ENCODE measurements at places on chromosomes 2 and 18.

DNA sequence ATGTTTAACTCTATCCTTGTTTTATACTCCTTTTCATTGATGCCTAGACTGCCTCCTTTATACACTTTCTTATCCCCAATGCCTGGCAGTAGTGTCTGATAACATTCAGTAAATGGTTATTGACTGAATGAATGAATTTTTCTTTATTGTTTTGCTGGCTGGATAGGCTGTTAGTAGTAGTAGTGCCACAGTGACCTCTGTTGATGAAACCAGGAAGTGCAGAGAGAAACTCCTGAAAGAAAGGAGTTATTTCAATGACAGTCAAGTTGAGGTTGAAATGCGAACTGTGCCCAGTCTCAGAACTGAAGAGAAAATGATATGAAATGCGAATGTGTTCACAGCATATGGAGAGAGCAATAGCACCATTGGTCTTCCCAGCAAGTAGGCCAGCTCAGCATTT lies 26.8 kb upstream of the SLC9A2 start:
- no peak for DNase-seq

DNA sequence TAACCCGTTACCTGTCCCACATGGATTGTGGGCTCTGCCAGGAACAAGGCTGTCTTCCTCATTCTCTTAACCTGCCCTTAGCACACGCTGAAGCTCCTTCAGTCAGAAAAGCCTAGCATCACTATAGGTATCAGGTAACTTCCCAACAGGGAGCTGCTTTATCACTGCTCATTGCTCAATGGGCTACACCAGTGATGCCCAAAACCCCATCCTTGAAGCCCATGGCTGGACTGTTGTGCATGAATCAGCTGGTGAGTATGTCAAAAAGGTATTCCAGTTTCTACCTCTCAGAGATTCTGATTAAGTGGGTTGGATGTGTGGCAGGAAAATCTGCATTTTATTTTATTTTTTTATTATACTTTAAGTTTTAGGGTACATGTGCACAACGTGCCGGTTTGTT lies 362.2 kb downstream of the LRATD1 start:
- no peak for DNase-seq

GRCh38 chr2:168705534-168706470 lies 96.6 kb upstream of the NOSTRIN start:
- no peak for DNase-seq

DNA sequence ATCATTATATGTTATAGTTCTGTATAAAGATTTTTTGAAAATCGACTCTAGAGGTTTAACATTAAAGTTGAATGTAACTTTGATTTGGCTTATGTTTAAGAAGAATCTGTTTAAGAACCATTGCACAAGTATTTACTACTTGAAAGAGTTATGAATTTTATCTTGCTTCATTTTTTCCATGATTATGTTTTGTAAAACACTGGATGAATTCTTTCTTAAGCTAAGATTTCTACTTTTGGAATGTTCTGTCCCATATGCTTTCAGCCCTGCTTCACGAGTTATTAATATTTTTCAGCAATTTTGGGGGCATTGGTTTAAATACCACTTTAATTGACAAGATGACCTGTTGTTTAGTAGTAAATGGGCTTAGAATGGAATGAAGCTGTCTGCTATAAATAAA lies 56.7 kb upstream of the STON1 start:
- no peak for DNase-seq

- no peak for DNase-seq
Measured at GRCh38 chr18:50268022-50268747, 1.9 kb upstream of the CFAP53 start.

GRCh38 chr2:19838616-19839015 lies 63.2 kb downstream of the TTC32 start:
- no peak for DNase-seq

- DNase-seq: no peak
Measured at GRCh38 chr2:132664096-132664495, 5.9 kb downstream of the LYPD1 start.

GRCh38 chr2:85799215-85799956 lies 45.6 kb downstream of the ATOH8 start:
- DNase-seq: no peak

DNA sequence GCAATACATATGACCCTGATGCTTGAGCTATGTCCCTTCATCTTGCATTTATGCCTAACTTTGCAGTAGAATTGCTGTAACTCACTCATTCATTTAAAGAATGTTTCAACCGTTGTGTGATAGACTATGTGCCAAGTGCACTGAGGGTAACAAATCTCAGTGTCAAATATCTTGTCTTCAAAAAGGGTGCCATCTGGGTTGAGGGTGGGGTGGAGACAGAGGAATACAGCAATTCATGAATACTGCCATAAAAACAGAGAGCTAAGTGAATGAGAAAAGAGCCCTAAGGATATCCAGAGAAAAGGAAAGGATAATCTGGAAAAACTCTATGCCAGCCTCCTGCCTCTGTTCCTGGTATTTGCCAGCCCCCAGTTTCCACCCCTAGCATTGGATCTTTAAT lies 1534.4 kb upstream of the PIK3C3 start:
- no peak for DNase-seq

DNA sequence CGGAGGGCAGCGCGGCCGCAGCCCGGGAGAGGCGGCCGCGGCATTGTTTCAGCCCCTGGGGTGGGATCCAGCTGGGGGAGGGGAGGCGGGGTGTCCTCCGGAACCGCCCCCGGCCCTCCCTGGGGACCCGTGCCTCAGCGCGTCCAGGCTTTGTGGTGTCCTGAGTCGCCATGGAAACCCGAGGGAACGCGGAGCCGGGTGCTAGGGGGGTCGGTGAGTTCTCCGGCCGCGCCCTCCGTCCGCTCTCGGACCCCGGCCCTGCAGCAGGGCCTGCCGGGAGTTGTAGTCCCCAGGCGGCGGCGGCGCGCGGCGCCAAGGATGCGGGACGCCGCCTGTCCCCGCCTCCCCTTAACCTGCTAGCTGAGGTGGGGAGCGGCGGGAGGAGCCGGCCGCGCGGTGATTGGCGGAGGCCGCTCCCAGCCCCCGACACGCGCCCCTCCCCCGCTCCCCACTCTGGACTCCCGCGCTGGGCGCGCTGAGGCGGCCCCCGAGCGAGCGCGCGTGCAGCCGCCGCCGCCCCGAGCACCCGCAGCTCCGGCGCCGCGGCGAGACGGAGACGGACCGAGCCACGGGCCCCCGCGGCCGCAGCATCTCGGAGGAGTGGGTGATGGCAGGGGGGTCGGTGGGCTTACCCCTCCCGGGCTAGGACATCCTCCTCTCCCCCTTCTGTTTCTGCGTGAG lies at the start of gene DPYSL5:
Gene DPYSL5, plus strand, starts transcription at position 478 of the 681 bp plus-strand sequence. CDS start 50,368 bp downstream, outside the sequence.
- peak; percentile 24 for DNase-seq

DNA sequence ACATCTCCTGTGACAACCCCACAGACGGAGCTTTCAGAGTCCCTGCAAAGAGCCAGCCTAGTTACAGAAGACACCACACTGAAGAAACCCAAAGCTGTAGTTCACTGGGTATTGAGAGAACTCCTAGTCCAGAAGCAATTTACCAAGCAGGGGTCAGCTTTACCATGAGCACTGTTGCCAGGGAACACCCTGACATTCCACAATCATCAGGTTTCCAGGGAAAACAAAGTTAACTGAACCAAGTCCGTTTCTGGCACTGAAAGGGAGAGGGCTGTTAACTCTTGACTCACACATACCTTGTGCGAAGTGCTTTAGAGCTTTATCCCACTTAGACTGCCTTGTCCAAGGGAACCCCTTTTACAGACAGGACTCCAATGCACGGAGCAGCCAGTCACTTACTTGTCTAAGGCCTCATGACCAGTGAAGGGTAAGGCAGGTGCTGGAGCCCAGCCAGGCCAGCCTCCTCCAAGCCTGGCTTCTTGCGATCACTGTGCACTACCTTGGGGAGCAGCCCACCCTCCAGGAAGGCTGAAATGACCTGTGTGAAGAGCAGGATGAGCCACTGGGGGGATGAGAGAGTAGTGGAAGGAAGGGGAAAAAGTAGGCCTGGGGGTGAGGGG lies 53.9 kb downstream of the REEP1 start:
- DNase-seq: no peak

DNA sequence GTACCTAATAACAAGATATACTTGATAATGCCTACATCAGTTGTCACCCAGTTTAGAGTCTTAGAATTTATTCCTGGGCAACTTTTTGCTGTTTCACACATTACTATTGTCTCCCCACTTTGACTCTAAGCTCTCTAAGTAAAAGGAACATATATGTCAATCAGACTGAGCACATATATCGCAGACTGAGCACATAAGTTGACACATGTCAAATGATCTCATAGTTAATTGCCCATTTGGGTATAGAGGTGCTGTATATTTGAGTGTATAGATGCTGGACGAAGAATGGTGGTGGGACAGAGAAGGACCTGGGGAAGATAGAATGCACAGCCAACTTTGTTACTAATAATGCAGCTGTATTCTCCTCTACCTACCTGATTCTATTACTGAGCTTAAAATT lies 746.0 kb upstream of the CDH2 start:
- DNase-seq: no peak

- DNase-seq: no peak
Measured at GRCh38 chr2:226488034-226488433, 311.6 kb downstream of the IRS1 start.

- no peak for DNase-seq
Measured at GRCh38 chr2:234102112-234102511, 51.6 kb downstream of the SPP2 start.

- no peak for DNase-seq
Measured at GRCh38 chr2:3192281-3192818, 185.3 kb downstream of the EIPR1 start.

DNA sequence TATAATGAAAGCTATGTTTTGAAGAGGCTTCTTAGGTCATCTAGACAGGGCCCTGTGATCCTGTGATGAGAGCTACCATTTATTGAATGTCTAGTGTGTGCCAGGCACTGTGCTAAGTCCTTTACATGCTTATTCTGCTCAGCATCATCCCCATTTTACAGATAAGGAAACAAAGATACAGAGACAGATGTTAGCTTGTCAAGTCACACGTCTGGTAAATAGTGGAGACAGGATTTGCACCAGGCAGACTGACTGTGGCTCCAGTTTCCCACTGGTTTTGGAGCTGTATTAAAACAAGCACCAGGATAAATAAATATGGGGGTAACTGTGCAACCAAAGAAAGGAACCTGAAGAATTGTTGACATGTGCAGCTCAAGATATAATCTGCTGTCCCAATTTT lies 19.2 kb upstream of the EML6 start:
- DNase-seq: no peak

DNA sequence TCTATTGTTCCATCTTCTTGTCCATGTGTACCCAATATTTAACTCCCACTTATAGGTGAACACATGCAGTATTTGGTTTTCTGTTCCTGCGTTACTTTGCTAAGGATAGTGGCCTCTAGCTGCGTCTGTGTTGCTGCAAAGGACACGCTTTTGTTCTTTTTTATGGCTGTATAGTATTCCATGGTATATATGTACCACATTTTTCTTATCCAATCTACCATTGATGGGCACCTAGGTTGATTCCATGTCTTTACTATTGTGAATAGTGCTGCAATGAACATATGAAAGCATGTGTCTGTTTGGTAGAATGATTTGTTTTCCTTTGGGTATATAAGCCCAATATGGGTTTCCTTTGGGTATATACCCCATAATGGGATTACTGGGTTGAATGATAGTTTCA lies 77.3 kb upstream of the MMADHC start:
- DNase-seq: no peak

DNA sequence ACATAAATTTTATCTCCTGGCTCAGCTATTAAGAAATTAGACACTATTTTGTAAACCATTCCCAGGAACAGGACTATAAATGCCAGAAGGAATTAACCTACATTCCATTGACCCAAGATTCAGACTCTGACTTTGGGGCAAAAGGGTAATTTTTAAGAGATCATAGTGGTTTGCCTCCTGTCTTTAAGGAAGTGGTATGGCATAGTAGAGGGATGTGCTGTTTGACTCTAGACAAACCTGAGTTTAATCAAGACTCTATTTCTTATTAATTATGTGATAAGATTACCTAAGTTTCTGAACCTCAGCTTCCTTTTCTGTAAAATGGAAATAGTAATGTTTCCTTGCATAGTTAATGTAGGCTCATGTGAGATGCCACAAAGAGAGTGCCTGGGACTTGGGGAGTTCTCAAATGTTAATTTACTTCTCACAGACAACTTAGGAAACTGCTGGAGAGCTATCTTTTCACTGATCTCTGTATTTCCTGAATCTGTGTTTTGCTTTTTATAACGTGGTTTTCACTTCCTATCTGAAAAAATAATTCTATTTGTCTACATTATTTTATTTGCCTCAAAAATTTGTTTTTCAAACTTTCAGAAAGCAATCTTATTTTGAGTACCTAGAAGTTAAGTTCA lies 11.9 kb upstream of the SLC40A1 start:
- DNase-seq: no peak

GRCh38 chr2:217597145-217597544 lies 405.6 kb downstream of the TNS1 start:
- DNase-seq: no peak

- no peak for DNase-seq
Measured at GRCh38 chr2:28134262-28134812, 243.8 kb downstream of the BABAM2 start.

DNA sequence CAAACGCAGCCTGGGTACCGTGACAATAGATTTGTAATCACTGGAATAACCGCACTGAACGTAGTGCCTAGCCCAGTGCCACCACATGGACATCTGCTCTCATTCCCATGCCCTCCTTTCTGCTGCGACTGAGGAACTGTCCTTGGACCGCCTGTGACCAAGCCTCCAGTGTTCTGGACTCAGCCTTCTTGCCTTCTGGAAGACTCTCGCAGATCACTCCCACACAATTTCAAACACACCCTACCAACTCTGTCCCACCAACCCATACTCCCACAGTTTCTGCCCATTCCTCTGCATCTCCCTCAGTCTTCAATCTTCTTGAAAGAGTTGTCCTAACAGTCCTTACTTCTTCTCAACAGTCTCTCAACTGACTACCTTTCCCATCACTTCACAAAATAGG lies 2.1 kb downstream of the RNF149 start:
- DNase-seq: no peak

DNA sequence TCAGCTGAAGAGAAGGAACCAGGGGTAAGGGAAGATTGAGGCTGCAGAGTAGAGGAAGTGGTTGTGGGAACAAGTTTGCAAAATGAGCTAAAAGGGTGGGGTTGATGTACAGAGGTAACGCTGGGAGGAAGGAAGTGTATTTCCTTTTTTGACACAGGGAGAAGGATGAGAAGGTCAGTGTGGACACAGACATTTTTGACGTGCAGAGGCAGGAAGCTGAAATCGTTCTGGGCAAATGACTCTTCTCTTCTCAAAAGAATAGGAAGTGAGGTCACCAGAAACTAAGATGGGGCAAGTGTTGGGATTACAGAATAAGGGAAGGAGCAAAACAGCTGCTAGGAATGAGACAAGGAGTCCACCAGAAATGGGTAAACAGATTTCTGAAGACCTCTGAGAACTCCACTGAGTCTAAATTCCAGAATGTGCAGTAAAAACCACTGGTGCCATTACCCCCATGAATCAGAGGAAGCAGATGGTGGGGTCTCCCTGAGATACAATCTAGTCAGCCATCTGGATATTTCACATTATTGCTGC lies 20.0 kb upstream of the RNF149 start:
- DNase-seq: no peak

- peak; percentile 68 for DNase-seq
Measured at GRCh38 chr2:73268830-73269685, 15.2 kb downstream of the FBXO41 start.

GRCh38 chr18:78918707-78919106 lies 60.9 kb upstream of the SALL3 start:
- no peak for DNase-seq

Data from NCI-H2081 treated with DMSO at 0.1 percent for 48 hours (cell line).